ENCODE measurements at places on chromosomes 11 and 22. TPM values are rescaled to one million over a fixed set of nuclear protein-coding genes. Genes with fewer than 3 reads are reported as not detected.

PRRG4 gene
- total RNA-seq = 1.4 TPM

POU2AF3 gene
- total RNA-seq = 0.99 TPM

FAM180B gene
- 1.2 TPM for total RNA-seq

PKP3 gene
- total RNA-seq = 5.5 TPM

CD151 gene
- total RNA-seq = 149 TPM

CENPM gene
- 11.3 TPM for total RNA-seq

SLC7A4 gene
- 0.27 TPM for total RNA-seq

FAM111A gene
- total RNA-seq = 62.1 TPM

CD3E gene
- 0.55 TPM for total RNA-seq

OR51V1 gene
- not detected for total RNA-seq

USP47 gene
- total RNA-seq = 196 TPM

TRPM5 gene
- total RNA-seq = 0.11 TPM

OR5D18 gene
- not detected for total RNA-seq

SHANK3 gene
- total RNA-seq = 10.6 TPM

MS4A15 gene
- not detected for total RNA-seq

IFTAP gene
- total RNA-seq = 76.2 TPM

HBE1 gene
- total RNA-seq = 1.5 TPM

CBLIF gene
- total RNA-seq = not detected

UPB1 gene
- 2.5 TPM for total RNA-seq

SCT gene
- not detected for total RNA-seq

TP53AIP1 gene
- 0.82 TPM for total RNA-seq

C22orf42 gene
- total RNA-seq = not detected

All from camera-type eye (tissue), 1 donor.